CD4-positive, alpha-beta T cell treated with Interleukin-6 at 100 ng/mL for 8 hours (primary cell): ENCODE measurements at places on chromosomes 12 and 14.

DNA sequence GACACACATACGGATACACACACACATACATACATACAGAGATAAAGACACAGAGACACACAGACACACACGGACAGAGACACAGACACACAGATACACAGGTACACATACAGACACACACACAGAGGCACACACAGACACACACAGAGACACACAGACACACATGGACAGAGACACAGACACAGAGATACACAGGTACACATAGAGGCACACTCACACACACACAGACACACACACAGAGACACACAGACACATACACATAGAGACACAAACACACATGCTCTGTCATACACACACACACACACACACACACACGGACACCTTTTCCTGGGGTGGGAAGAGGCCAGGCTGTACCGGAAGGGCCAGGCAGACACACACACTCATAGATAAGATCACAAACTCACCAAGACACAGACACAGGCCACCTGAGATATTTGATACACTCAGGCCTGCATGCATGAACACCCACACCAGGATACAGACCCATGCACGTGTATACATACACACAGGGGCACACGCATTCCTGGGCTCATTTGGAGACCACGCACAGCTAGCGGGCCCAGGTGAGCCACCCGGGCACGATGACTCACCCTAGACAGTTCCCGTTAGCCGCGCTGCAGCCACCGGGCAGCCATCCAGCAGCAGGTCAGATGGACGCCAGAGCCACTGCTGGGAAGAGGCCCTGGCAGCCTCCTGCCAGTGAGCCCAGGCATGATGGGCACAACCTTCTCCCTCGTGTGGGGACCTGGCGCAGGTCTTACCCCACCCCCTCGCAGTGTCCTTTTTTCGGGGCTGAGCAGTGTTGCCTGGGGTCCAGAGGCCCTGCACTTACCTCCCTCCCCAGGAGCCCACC lies 1.8 kb upstream of the AHNAK2 start:
- no peak for DNase-seq

- DNase-seq: no peak
Observed at GRCh38 chr14:93522221-93522620, 91.5 kb downstream of the UNC79 start.

DNA sequence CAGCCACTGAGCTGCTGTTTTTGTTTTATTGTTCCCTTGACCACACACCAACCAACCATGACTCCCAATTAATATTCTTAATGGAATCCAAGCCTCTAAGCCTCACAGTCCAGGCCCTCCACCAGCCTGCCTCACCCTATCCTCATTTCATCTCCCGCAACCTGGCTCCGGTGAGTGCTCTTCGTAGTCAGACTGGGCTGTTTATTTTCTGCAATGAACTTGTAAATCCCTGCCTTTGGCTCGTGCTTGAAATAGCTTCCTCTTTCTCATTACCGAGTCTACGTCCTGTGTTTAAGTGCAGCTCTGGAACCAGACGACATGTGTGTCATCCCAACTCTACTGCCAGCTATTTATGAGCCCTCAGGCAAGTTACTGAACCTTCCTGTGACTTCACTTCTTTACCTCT lies 12.4 kb upstream of the ETFBKMT start:
- DNase-seq: no peak

GRCh38 chr14:72124171-72124570 lies 191.9 kb downstream of the RGS6 start:
- no peak for DNase-seq

DNA sequence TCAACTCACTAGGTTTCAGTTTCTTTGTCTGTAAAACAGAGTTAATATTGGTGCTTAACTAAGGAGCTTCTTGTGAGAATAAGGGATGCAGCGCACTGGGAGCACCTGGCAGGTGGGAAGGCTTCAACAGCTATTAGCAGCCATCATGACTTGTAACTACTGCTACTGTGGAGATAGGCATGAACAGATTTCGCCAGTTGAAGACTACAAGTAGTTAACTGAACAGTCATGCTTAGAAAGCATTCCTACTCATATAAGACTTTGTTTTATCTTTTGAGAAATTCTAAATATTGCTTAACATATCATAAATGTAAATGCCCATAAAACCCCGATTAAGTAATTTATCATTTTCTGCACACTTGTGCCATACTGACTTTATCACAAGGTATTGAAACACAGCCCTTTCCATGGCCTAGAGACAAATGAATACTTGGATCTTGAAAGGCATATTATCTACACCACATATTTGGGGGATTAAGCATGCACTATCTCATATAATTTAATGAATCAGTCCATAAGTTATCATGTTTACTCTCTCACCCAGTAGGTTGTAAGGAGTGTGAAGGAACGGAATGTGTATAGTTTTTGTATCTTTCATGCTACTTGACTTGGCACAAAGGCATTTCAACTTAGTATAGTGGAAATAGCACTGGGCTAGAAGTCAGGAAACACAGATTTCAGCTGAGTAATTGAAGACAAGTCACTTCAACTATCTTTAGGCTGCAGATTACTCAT lies 16.1 kb downstream of the NTN4 start:
- DNase-seq: no peak

DNA sequence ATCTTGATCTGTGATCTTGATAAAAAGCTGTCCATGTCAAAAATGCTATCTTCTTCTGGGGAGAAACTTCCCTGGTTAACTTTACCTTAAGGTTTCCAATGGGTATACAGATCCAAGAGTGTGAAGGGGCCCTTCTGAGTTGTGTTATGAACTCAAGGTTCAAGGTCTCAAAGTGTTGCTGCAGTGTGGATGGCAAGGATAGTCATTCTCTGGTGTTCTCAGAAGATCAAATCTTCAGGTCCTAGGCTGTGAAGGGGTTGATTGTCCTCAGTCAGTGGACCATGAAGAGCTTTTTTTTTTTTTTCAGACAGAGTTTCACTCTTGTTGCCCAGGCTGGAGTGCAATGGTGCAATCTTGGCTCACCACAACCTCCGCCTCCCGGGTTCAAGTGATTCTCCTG lies 114.4 kb downstream of the SPTSSA start:
- DNase-seq: no peak
